ENCODE measurements at places on chromosomes 2 and 18.

- no peak for DNase-seq
Measured at GRCh38 chr2:100137318-100137717, 5.1 kb downstream of the AFF3 start.

DNA sequence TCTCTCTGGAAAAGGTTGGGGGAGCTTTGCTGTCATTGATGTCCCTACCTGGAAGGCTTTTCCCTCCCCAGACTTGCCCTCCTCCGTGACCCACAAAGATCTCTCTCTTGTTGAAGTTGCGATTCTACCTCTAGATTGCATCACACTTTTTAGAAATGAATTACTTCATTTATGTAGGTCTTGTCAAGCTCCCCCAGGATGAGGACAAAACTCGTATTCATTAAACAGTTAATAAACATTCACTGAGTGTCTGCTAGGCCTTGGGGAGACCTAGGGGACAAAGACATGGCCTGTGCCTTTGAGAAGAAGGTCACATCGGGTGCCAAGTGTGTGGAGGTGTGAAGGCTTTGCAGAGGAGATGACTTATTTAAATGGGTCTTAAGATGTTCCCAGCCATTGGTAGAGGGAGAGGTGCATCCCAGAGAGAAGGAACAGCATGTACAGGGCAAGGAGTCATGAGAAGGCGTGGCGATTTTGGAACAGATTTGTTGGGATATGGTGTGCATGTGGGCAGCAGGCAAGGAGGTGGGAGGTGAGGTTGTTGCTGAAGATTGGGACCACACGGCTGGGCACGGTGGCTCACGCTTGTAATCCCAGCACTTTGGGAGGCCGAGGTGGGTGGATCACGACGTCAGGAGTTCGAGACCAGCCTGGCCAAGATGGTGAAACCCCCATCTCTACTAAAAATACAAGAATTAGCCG is 9.8 kb upstream of the YWHAQ start:
- DNase-seq = no peak

- peak; percentile 27 for DNase-seq
Measured at GRCh38 chr2:239360421-239361310, 40.2 kb downstream of the HDAC4 start.

- no peak for DNase-seq
Measured at GRCh38 chr2:224031358-224031970, 7.6 kb downstream of the SERPINE2 start.

DNA sequence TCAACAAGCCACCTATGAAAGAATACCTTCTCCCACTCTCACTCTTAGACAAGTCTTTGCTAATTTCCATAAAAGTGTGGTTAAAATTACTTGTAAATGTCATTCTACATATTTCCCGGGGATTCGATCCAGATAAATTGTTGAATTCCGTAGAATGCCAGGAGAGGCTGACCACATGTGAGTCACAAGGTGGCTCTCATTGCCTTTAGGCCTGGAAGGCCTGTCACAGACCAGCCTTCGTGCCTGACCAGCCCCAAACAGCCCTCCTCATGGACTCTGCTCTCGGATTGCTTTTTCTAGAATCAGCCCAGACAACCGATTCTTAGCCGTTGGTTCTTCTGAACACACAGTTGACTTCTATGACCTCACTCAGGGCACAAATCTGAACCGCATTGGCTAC is 86.0 kb downstream of the RTN4 start:
- DNase-seq = no peak

- no peak for DNase-seq
Measured at GRCh38 chr2:55966401-55967118, 43.0 kb upstream of the EFEMP1 start.

- DNase-seq = no peak
Measured at GRCh38 chr2:131153529-131153928, 48.4 kb downstream of the PLEKHB2 start.

- DNase-seq = no peak
Measured at GRCh38 chr2:219628235-219628985, 980 bp downstream of the SLC4A3 start.

DNA sequence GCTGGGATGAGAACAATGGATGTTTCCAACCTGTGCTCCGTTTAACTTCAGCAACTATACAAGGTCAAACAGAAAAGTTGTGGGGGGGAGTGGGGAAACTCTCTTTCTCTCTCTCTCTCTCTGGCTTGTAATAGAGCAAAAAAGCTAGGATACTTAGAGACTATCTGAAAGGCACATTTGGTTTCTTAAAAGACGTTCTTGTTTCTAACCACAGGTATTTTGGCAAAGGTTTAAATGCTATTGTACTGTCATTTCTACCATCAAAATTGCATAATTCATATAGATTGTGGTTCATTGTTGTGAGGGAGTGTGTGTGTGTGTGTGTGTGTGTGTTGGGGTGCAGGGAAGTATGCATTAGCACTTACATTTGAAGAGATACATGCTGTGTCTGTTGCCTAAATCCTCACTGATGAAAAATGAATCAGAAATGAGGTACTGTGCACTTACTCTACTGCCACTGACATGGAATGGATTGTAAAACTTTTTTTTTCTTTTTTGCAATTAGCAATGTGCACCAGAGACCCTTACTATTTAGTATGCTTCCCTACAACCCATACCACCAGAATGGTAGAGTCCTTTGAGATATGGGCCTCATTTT is 841.0 kb upstream of the PIK3C3 start:
- DNase-seq = no peak

DNA sequence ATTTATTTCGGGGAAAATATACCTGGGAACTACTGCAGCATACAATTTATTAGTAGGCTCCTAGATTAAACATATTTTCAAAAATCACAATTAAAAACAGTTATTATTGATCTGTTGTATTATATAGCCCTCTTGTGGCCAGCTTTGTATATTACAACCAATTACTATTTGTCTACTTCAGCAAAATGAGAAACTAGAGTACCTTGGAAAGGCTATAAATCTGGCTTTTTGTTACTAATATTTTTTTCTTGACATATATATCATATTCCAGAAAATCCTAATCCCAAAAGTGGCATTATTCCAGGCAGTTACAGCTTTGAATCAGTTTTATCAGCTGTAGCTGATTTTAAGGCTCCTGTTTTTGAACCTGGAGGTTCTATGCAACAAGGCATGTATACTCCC is 101.2 kb downstream of the UBR3 start:
- DNase-seq = no peak

- no peak for DNase-seq
Measured at GRCh38 chr2:160784034-160784433, 290.4 kb upstream of the RBMS1 start.

DNA sequence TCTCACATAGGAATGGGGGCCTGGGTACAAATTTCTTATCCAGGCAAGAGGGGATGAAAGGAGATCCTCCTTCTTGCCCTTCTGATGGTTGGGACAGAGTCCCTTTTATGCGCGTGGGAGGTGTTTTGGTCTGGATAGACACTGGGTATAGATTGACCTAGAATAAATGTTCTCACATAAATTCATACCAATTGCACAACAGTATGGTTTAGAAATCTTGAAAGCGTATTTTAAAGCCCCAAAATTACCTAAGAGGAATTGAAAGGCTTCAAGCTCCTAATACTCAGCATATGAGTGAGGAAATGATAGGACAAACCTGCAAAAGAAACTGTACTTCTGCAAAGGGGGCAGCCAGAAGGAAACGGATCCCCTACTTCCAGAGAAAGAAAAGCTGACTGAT is 2.6 kb upstream of the BCL2 start:
- no peak for DNase-seq

DNA sequence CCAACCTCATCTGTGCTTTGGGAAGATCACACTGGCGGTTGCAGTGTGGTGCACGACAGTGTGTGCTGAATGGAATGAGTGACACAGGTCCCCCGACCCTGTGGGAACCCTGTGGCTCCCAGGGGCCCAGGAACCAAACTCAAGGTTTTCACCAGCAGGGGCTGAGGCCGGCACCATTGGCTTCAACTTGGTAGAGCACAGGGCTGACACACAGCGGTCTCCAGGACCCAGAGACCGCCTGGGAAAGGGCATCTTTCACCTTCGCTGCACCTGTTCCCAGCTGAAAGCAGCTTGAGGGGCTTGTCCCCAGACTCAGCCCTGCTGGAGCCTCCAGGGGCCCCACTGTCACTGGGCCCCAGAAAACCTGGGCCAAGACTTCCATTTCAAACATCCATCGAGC is 59.0 kb upstream of the ODC1 start:
- peak; percentile 4 for DNase-seq

DNA sequence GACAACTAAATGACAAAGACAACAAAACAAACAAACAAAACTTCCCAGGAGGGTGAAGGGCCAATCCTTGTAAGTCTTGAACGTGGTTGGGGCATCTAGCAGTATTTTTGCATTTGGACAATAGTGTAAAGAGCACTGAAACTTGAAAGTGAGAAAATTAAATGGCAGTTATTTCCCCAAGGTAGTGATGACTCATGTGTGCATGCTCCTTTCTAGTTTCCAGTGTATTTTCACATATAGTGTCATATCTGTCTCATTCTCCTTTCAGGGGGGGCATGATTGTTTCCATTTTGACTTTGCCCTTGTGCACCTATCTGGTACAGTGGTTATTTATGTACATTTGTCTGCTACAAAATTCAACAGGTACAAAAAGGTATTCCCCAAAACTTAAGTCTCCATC is 39.5 kb downstream of the CERS6 start:
- DNase-seq = no peak

DNA sequence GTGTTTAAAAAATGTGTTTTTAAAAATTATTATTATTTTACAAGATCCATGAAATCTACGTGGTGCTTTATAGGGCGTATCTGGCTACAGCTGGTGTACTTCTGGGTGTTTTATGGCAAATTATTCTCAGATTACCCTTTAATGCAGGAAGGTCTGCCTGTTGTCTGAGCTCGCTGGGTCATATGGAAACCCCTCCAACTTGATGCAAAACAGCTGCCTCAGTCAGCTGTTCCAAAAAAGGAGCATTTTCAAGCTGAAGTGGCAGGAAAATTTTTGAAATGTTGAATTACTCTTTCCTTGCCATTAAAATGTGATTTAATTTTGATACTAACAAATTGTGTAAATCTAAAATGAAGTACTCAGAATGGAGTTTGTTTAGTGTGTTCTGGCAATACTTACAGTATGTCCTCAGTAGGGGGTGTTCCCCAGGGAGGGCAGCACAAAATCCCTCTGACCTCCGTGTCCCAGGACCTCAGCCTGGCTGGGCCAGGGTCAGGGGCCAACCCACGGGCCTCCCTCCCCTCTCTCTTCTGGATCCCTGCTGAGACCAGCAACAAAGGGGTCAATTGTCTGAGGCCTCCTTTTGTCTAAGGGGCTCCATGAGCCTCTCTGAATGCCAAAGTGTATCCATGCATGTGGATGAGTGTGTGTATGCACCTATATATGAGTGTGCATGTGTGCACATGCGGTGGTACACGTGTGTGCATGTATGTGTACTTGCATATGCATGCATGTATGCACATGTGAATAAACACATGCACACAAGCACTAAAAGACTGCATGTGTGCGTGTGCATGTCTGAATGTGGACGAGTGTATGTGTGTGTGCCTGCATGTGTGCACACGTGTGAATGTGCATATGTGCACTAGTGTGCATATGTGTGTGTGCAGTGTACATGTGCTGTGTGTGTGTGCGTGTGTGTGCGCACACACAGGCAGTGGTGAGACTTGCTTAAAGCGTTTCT is 105.4 kb downstream of the ACOXL start:
- DNase-seq = no peak

Measured in breast epithelium (tissue), 4 donors.